ENCODE measurements at places on chromosomes 13 and 19. TPM values are rescaled to one million over a fixed set of nuclear protein-coding genes. Genes with fewer than 3 reads are reported as not detected.

NUDT15 gene
- 13.7 TPM for total RNA-seq

SMIM24 gene
- not detected for total RNA-seq

DNA sequence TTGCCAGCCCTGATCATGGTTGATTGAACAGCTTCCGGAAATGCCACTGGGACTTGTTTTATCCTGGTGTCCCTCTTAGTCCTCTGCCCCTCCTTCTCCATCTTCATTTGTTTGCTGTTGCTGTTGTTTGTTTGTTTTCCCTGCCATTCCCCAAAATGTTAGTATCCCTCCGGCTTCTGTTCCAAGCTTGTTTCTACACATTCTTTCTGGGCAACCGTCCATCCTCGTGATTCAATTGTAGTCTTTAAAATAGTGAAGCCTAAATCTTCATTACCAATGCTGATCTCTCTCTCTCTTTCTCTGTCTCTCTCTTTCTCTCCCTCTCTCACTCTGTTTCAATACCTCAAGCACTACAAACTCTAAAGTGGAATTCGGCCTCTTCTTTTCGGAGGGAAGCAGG is 649.3 kb upstream of the ARGLU1 start:
- no peak for DNase-seq

DNA sequence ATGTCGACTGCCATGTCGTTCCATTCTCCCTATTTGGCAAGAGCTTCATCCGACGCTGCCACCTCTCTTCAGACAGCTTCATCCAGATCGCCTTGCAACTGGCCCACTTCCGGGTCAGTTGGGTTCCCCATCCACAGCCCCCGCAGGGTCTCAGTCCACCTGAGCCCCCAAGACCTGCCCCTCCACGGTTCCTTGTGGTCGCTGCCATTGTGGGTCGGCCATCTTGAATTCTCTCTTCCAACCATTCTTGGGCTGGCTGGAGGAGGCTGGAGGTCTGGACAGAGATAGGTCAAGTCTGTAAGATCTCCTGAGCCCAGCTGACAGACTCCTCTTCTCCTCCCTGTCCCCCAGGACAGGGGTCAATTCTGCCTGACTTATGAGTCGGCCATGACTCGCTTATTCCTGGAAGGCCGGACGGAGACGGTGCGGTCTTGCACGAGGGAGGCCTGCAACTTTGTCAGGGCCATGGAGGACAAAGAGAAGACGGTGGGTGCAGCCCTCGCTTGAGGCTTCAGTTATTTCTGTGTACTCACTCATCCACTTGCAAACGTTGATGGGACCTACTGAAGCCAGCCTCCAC is 19.5 kb downstream of the CPT1C start:
- no peak for DNase-seq

GRCh38 chr13:79311386-79311785 is 94.7 kb downstream of the RBM26 start:
- DNase-seq: no peak
